Epithelial cell of proximal tubule (primary cell): ENCODE measurements at places on chromosomes 4 and X.

DNA sequence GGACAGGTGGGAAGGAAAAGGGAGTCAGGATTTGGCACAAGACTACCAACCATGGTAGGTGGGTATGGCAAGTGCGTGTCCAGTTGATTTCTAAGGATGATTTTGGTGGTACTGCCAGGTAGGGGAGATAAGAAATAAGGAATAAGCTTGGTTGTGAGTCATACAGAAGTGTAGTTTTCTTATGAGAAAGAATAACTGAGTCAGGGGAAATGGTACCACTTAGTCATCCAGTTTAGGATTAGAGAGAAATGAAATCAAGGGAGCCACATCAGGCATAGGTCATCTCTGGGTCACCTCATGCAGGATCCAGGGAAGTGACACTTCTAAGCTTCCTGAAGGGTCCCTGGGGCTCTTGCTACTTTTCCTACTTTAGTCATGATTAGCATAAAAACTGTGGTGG, 107.1 kb upstream of the C1GALT1C1 start:
- DNase-seq, result no peak

DNA sequence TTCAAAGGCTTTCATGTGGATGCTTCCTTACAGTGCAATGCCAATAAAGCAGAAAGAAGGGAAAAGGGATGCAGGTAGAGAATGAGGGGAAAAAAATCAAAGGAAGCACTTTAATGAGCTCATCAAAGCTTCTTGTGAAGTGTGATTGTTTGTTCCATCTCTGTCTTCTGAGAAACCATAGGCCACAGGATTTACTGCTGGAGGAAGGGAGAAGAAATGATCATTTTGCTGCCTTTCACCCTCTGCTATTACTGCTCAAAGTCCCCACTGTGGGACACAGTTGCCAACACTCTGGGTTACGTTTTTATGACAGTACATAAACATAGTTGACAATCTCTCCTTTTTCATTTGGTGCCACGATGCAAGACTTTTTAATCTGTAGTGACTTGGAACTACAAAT, 558.0 kb upstream of the TECRL start:
- DNase-seq, result no peak

DNA sequence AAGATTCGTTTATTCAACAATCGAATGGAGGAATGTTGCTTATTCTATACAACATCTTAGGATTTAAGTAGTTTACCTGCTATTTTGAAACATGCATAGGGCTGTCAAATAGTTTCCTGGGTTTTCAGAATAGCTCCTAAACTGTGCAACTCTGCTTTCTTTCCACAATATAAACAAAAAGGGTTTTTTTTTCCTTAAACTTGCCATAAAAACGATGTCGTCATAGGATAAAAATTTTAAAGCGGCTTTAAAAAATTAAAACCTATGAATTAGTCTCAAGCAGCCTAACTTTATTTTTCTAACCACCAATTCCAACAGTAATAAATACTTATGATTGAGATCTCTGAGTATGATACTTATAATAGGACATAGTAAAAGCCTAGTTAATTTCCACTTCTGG, 21.6 kb upstream of the STIM2 start:
- no peak for DNase-seq

DNA sequence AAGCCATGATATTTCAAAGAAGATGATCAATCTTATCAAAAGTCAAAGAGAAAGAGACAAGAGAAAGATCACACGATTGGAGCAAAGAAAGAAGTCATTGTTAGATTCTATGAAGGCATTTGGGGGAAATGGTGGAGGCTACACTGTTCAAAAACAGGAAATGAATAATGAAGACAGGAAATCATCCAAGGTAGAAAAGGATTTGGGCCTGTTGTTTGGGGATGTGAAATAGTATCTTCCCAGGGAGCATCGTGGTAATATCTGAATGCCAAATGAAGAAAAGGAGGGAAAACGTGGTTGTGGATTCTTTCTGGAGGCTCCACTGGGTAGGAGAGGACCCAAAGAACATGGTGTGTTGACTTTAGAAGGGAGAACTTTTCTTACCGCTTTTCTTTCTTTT, 482.4 kb downstream of the NLGN4X start:
- DNase-seq, result no peak

- DNase-seq, result no peak
Measured at GRCh38 chrX:25175743-25176142, 160.0 kb upstream of the ARX start.

GRCh38 chr4:92864096-92864495, 560.3 kb downstream of the GRID2 start:
- no peak for DNase-seq

GRCh38 chr4:146510942-146511341, 10.8 kb downstream of the SLC10A7 start:
- DNase-seq, result no peak

GRCh38 chr4:115113506-115114106, at the start of gene NDST4:
Gene NDST4, minus strand, starts transcription at chr4:115113620. Its CDS starts 36,584 bp downstream, at chr4:115077036.
- peak; percentile 16 for DNase-seq

DNA sequence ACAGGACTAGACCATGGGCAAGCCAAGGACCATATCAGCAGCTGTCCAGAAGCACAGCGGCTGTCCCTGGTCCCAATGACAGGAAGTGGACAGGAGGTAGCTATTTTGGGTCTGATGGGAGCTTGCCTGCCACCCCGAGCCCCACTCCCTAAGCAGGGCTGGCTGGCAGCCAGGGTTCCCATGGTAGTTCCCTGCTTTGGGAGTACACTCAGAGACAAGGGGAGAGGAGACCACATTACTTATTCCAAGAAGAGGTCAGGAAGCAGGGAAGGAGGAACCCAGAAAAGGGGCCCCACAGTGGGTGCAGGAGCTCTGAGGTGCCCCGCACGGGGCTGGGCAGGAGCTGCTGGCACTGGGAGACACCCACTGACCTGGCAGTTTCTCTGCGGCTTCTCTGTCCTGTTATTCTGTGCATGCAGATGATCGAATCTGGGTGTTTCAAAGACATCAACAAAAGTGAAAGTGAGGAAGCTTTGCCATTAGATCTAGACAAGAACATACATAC, 36.3 kb downstream of the HTT-AS start:
- DNase-seq, result no peak

GRCh38 chrX:102546828-102547493, 30.4 kb upstream of the TMSB15A start:
- DNase-seq, result no peak

GRCh38 chr4:70183168-70183939, 12.2 kb upstream of the ODAM start:
- no peak for DNase-seq

DNA sequence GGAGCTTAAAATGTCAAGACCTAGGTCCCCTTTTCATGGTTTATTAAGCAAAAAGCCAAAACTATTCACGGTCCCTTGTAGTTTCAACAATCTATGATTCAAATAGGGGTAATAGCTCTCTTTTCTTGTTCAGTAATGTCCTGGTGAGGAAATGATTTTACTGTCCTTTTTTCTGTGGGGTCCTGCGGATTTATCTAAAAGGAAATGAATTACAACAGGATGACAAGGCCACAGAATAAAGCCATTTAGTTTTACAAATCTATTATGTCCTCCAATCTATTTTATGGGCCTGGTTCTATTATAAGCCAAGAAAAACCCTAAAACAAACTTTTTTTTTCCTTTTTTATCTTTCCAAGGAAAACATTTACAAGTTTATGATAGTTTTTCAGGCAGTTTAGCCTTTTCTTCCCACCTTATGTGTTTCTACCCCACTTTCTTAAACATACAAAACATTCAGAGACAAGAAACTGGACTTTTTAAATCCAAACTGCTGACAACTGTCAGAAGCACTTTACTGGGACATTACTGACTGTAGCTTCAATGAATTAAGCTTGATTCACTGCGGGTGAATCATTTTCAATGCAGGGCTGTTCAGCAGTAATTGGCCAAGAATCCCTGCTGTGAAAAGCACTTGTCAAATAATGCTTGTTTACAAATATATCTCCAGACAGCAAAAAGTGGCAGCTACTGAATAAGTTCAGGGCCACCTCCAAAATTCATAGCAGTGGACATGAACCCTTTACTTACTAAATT, 4.3 kb downstream of the EPHA5 start:
- no peak for DNase-seq

- DNase-seq, result no peak
Measured at GRCh38 chr4:185352741-185353140, 43.0 kb downstream of the LRP2BP start.

DNA sequence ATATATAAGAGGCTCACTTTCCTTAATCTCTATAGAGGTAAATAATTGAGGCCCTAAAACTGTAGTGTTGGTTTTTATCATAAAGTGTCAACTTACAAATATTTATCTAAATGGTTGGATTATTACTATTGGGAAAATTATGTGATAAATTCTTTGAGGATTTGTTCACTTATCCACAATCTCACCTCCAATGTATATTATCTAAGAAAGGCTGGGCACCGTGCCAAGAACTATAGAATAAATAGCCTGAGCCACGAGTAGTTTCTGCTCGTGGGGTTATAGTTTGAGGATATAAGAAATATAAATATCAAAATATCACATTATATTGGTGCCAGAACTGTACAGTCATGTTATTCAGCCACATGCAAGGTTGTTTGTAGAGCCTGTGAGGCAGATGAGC, 177.9 kb downstream of the VEGFC start:
- no peak for DNase-seq

- DNase-seq, result no peak
Measured at GRCh38 chr4:107035819-107036583, at the start of gene DKK2. Gene DKK2, minus strand, starts transcription at chr4:107036313. Its CDS starts 722 bp downstream, at chr4:107035591.

- DNase-seq, result no peak
Measured at GRCh38 chrX:18424482-18425198, 768 bp upstream of the CDKL5 start.

DNA sequence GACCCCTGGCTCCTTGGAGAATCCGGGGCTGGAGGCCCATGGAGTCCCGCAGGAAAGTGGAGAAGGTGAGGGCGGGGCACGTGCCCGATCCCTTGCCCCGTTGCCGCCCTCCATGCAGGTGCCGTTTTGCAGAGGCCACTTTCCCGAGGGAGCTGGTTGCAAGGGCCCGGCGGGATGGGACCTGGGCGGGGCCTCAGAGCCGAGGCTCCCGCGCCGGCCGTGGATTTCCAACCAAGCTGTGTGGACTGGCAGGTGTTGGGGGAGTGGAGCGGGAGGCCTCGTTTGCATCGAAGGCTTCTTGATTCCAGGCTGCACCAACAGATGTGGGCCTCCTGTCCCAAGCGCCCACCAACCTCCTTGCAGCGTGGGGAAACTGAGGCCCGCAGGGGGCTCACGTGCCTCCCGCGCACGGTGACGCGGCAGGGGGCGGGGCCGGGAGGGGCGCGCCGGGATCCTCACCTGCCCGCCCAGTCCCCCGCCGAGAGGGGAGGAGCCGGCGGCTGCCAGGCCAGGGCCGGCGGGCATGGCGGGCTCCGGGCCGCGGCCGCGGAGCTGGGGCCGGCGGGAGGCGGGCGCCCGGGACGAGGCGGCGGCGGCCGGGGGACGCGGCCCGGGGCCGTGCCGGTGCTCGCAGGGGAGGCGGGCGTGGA, 24.9 kb downstream of the SH3BP2 start:
- no peak for DNase-seq

- peak; percentile 26 for DNase-seq
Measured at GRCh38 chr4:109406337-109406931, 27.2 kb upstream of the SEC24B start.
